ENCODE measurements at places on chromosomes 2 and 18.
A peak's percentile ranks its signal among the peaks of the same experiment; 100 is the strongest.

- no peak for DNase-seq
These were observed 48.7 kb downstream of the SERTAD2 start for GRCh38 chr2:64605026-64605471.

GRCh38 chr2:83112858-83113257 is 1346.2 kb downstream of the SUCLG1 start:
- DNase-seq, result no peak

GRCh38 chr2:10064932-10065772 is 15.1 kb downstream of the CYS1 start:
- DNase-seq, result no peak

- DNase-seq, result no peak
These were observed 12.8 kb upstream of the ARL5A start for GRCh38 chr2:151841047-151841424.

DNA sequence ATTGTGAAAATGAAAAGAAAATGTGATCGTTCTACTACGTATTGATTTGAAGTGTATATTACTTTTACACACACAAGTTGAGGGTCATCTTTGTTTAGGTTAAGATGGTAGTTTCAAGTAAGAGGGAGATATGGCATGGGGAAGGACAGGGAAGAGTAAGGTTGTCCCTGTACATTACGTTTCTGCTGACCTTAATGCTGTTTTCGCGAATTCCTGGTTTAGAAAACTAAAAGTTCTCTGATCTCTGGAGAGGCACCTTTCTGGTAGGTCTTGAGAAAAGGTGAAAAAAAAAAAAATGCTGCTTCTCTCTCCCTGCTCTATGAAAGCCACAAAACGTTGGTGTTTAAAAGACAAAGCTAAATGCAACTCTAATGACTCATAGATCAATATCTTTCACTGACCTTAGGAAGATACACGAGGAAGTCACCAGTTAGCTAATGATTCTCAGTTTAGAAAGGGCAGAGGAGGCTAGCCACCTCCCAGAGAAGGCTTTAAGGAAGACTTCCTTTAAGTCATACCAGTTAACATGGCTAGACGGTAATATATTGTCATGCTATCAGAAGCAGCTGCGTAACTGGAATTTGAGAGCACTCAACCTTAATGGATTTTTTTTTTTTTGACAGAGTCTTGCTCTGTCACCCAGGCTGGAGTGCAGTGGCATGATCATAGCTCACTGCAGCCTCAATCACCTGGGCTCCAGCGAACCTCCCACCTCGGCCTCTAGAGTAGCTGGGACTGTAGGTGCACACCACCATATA is 13.2 kb downstream of the TXNDC2 start:
- peak; percentile 91 for DNase-seq

DNA sequence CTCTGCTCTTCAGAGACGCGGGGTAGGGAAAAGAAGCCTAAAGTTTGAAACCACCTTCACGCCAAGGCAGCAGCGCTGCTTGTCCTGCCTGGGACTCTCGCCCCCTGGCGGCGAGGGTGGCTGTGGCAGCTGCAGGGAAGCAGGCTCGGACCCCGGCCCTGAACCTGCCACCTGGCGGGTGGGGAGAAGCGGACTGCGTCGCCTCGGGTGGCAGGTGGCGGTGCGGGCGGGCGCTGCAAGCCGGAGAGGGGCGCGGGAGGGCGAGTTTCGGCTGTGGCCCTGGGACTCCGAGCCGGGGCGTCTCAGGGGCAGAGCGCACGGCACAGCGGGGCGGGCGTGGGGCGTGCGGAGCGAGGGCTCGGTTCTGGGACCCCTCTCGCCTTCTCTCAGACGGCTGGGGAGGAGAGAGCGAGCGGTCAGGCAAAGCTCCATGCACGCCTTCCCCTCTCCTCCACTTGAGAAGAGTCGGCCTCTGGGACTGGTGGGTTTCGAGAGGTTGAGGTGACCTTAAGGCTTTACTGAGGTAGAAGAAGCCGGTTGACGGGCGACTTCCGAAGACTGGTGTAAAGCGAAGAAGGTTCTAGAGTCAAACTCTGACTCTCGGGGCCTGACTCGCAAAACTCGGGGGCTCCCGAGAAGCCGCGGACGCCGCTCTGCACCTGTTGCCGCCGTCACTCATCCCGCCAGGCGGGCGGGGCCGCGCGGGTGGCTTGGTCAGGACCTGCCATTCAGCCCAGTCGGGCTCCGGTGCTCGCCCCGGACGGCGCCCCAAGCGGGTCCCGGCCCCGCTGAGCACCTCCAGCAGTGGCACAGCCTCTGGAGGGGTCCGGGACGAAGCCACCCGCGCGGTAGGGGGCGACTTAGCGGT is 1.1 kb upstream of the BOLL start:
- DNase-seq, result peak; percentile 74

GRCh38 chr18:39389800-39390379 is 1824.3 kb upstream of the CELF4 start:
- no peak for DNase-seq
